ENCODE measurements at places on chromosomes 6 and 20.

- no peak for DNase-seq
These were observed 29.3 kb upstream of the ZBTB24 start for GRCh38 chr6:109512271-109512817.

DNA sequence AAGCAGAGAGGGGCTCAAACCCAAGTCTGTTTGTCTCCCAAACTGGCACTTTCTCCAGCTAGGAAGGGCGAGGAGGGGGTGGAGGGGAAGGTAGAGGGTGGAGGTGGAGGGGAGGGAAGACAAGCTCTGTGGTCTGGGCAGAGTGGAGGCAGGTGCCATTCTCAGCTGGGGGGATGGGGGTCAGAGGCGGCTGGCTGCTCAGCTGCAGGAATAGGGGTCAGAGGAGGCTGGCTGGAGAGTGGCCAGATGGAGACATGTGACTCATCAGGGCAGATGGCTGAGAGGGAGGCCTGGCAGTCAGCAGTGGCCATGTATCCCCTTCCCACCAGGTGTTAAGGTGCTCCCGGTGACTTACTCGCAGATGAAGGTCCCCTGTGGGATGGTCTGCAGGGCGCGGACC, 3.5 kb upstream of the SLC44A4 start:
- no peak for DNase-seq

GRCh38 chr6:40654828-40655227, 67.7 kb upstream of the LRFN2 start:
- no peak for DNase-seq

- DNase-seq = no peak
These were observed 114.2 kb upstream of the BEND6 start for GRCh38 chr6:56840467-56841380.

GRCh38 chr6:166494757-166495486, 91.6 kb downstream of the RAMACL start:
- DNase-seq = no peak

- DNase-seq = no peak
These were observed 1.0 kb upstream of the HCK start for GRCh38 chr20:32050851-32051556.

DNA sequence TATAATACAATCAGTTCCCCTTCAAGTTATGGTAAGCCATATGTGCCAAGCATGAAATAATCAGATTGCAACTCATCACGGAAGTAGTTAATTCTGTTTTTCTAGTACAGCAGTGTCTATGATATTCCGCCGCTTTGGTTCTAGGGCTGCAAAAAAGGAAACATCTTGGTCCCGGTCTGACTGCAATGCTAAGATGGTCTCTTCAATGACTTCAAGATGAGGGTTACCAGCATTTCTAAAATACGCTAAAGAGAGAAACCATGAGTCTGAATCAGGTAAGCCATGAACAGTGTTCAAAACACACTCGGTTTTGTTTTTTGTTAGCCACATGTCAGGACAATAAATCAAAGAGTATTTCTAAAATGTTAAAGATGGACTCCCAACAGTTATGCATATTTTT, 3.2 kb upstream of the ANKRD60 start:
- no peak for DNase-seq

DNA sequence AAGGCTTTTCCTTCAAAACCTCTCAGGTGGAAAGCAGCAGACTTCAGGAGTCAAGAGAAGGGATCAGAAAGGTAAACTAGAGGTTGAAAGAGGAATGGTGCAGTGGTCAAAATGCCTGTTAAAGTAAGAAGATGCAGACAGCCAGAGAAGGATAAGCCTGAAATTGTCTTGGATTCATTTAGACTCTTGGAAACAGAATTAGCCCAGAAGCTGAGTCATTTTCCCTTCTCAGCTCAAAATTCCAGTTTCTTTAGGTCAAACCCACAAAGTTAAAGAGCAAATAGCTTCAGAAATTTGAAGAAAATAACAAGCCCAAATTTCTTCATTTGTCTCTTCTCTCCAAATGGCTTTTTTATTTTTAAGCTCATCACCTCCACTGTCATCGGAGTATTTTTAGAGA, 73.9 kb downstream of the DHX35 start:
- DNase-seq = no peak

GRCh38 chr20:44204156-44204831, 6.3 kb downstream of the OSER1 start:
- DNase-seq = no peak

DNA sequence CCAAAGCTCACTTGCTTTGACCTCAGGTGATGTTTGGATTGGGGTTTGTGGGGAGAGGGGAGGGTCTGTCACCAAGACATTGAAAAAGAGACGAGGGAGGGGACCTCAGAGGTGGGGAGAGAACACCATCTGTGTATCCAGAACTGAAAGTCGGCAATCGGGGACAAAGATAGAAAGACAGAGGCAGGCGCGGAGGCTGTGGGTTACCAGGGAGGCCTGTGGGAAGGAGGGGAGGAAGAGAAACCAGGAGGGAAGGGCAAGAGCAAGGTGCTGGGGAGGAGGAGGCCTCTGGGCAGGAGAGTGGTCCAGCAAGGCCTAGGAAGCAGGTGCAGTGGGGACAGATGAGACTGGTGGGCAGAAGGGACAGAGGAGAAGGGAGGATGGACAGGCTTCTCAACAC, 211.2 kb downstream of the CDC5L start:
- no peak for DNase-seq

Data from stimulated activated CD4-positive, alpha-beta T cell treated with anti-CD3 and anti-CD28 coated beads, Interleukin-1b, Interleukin-23, amount 100 ng/mL, for 1 hour (primary cell).